ENCODE measurements at places on chromosomes 4 and X.

- DNase-seq: no peak
Observed at GRCh38 chr4:97998203-97998602, 145.1 kb downstream of the STPG2 start.

DNA sequence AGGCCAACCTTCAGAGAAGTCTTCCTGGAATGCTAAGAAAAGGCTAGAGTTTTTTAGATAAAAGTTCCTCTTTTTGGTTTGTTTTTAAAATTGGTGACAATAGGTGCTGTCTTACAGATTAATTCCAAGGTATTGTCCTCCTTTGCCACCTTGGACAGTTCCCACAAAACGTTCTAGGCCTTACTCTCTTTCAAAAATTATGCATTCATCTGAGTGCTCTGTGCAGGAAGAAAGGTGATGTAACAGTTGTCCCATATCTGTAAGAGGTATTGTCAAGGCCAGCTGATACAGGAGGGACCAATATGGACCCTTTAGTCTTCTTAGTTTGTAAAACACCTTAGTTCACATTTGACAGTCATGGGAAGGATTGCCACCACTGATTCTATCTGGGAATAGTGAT lies 15.9 kb upstream of the CXCL5 start:
- no peak for DNase-seq

DNA sequence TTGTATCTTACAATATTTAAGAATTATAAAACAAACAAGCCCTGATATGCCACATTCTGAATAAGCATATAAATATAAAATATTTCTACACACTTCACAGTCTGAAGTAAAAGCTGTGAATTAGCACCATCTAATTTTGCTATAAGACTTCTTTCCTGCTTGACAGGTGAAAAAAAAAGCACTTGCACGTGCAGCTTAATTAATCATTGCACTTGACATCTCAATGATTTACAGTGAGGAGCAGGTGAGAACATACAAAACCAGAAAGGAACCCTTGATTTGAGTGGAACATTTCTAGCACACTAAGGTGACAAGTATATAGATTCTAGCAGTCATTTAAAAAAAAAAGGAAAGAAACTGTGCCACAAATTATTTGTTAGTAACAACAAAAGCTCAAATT lies 47.9 kb downstream of the CHIC2 start:
- DNase-seq: no peak

DNA sequence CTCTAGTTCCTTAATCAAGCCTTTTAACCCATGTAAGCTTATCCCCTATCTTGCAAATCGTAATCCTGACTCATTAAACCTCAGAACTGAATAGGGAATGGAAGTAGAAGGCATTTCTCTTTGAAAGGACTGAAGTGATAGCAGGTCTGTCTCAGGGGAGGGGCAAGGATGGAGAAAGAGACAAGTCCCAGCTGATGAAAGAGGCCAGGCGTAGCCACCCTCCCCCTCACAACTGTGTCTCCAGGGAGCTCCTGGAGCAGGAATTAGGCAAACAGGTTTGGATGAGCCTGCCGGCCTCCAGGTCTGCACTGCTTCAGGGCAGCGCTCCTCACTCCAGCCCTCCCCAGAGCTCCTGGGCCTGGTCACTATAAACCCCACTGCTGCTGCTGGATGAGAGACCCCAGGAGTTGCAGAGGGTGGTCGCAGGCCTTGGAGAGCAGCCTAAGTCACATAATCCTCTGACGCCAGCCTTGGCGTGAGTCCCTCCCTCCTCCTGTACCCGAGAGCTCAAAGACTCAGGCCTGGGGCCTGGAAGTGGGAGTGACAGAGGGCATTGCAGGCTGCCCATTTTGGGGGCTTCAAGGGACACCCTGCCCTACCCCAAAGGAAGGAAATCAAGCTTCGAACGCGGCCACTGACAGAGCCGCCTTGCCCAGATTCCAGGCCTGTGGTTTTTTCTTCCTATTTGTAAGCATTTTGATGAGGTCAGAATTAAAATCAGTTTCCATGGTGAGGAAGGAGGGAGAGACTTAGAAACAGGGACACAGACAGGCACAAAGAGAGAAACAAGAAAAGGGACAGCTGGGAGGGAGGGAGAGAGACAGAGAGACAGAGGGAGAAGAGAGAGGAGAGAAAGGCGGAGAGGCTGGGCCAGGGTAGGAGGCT lies 21.2 kb upstream of the MSX1 start:
- peak; percentile 49 for DNase-seq

GRCh38 chr4:100690812-100691211 lies 173.0 kb upstream of the EMCN start:
- DNase-seq: no peak

- no peak for DNase-seq
Observed at GRCh38 chrX:72180539-72180938, 1.0 kb upstream of the PIN4 start.

GRCh38 chrX:38796946-38797345 lies 4.3 kb upstream of the MID1IP1 start:
- DNase-seq: no peak

DNA sequence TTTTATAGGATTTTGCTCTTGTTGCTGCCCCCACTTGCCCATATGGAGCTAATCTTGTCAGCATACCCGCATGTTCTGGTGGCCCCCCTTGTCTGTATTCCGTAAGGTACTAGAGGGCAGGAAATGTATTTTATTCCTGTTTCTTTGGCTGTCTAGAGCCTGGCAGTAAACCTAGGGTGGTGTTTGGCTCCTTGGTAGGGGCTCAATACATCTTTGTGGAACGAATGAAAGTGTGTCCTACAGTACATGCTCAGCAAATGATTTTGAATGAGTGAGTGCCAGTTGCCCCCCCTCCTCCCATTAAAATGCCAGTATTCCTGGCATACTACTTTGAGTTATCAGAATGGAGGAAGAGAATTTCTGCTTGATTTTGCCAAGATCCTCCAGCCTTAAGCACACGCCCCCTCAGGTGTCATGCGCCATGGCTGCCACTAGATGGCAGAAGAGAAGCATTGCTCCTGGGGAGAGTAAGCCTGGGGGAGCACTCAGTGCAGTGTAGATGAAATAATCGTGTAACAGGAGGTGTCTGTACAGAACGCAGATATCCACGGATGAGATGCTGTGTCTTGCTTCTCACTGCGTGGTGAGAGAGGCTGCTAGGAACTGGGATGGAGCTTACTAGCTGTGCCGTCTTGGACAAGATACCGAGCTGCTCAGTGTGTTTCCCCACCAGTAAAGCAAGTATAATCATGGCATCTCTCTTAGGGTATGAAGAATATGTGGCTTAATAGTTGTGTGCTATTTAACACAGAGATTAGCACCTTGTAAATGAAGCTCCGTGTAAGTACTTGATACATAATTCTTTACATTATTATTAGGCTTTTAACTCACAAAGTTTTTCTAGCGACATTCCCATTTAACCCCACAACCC lies 17.2 kb upstream of the RNF212 start:
- DNase-seq: peak; percentile 57

DNA sequence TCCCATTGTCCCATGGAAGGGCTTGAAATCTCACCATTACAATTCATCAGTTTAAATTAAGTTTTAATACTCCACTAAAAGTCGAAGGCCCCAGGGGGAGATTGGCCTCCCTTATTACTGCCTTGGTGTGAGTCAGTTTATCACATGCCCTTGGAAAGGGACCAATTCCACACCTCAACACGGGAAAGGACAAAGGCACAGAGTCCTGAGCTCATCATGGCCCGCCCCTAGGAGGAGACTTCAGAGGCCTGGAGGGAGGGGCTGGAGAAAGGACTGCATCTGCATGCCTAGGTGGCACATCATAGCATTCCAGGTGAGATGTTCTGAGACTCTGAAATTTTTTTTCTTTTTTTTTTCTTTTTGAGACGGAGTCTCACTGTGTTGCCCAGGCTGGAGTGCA lies 2.8 kb upstream of the SEL1L3 start:
- no peak for DNase-seq

DNA sequence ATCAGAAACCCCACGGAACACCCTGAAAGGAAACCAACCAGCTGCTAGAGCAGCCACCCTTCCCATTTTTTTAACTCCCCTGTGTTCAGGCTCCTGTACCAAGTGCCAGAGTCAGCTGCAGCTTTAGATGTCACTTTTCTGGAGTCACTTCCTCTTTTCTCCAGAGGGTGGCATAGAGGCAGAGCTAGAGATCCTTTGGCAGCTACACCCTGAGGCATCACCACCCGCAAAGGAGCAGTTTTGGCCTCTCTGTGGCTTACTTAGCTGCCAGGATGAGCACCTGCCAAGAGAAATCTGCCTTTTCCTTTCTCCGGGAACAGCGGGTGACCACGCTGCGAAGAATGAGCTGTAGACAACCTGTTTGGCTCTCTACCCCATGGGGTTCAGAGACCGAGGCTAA lies 58.0 kb upstream of the CHRDL1 start:
- peak; percentile 19 for DNase-seq

DNA sequence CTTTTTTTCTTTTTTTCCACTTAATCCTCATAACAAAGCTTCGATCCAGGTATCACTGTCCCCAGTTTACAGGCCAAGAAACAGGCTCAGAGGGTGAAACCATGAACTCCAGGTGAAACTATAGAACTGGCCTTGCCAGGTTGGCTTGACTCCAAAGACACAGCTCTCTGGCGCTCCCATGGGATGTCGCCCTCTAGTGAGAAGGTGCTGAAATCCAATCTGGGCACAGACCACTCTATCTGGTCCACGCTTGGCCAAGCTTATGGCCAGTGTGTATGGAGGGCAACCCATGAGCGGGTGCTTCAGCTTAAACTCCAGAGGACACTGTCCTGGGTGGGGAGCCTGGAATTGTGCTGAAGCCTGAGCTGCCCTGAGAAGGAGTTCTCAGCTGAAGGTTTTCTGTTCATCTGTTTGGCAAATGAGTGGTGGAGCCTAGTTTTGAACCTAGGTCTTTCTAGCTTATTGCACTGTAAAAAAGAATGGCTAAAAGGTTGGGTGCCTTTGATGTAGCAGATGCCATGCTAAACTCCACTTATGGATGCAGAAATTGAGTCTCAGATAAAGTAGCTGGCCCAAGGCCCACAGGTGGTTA lies 70.5 kb downstream of the SEL1L3 start:
- peak; percentile 23 for DNase-seq

- no peak for DNase-seq
Observed at GRCh38 chrX:153732401-153732800, 7.7 kb downstream of the ABCD1 start.

DNA sequence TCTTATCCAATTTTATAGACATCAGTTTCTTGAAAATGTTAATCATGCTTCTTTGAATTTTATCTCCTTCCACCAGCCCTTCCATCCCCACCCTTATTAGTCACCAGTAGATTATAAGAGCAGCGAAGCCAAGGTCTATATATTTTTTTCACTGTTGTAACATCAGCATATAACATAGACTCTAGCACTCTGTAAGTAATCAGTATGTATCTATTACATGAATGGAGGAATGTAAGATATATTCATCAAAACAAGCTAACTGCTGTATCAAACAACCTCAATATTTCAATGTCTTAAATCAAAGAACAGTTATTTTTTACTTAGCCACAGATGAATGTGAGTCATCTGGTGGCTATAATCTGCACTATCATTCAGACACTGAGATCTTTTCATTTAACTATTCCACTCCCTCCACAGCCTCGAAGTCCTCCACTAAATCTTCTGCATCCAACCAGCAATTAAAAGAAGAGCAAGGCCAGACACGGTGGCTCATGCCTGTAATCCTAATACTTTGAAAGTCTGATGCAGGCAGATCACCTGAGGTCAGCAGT lies 178.9 kb downstream of the CENPC start:
- DNase-seq: no peak

GRCh38 chr4:106316773-106317409 lies 541 bp downstream of the AIMP1 start:
- DNase-seq: peak; percentile 3

DNA sequence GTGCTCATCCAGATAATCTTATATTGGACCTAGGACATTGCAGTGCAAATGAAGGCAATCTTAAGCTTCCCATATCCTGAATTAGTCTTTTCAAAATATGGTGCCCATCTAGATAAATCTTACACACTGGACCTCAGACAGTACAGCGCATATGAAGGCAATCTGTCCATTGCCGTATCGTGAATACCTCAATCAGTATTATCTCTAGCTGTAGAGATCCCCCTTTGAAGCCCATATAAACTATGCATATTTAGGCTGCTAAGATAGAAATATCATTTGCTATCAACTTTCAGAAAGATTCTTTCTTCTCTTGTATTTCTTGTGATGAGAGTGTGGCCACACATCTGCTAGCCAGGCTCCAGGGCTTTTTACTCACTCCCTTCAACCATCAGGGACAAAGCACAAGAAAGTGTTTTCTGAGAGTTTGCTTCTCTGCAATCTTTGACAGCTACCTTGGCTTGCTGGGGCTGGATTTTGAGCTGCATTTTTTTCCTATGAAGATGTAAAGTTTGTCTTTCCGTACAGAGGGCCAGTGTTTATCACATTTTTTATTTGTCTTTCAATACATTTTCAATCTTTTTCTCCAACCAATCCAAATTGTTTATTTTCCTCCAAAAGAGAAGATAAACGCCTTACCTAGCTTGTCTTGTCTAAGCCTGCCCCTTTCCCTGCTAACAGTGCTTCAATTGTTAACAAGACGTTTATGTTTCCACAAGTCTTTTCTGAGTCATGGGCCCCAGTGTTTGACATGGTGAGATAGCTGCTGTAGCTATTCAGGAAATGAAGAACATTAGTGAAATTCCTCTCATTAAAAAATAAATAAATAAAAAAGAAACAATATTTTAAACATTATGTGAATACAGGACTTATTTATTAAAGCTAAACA lies 57.6 kb upstream of the FAT1 start:
- no peak for DNase-seq

GRCh38 chr4:34293459-34293858 lies 1950.9 kb downstream of the ARAP2 start:
- no peak for DNase-seq

- DNase-seq: no peak
Observed at GRCh38 chr4:141207961-141208360, 12.7 kb upstream of the ZNF330 start.

- DNase-seq: no peak
Observed at GRCh38 chr4:24932515-24933225, 19.8 kb upstream of the CCDC149 start.

DNA sequence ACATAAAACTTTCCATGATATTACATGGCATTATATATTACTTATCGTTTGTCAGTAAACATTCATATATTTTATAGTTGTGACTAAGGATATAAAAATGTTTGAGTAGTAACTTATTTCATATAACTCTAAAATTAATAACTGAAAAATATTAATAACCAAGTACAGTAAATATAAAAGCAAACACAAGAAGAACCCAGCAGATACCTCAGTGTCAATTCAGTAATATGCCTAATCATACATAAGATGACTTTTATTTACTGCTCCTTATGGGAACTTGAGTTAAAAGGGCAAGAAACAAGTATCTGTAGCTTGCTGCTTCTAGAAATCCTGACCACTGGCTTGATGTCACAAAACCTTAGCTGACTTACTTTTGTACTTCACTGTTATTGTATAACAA lies 28.4 kb upstream of the MAPK10 start:
- no peak for DNase-seq

DNA sequence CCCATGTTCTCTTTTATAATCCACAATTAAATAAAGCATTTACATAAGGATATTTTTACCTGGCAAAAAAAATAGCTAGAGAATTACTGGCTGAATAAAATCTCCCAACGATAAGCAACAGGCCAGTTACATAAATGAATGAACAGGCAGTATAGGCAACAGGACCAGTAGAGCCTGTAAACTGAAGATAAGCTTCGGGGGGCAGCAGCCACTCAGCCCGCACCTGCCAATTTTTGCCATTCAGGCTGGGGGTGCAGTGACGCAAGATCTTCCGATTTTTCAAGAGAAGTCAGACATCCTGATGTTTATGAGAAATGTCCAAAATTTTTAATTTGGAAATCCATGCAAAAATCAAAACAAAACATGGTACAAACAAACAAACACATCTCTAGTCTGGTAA lies 49.0 kb upstream of the CDKN2AIP start:
- no peak for DNase-seq
